ENCODE measurements at places on chromosomes 4 and X. TPM values are rescaled to one million over a fixed set of nuclear protein-coding genes. Genes with fewer than 3 reads are reported as not detected.

The ADH6 gene
- total RNA-seq, result not detected

DNA sequence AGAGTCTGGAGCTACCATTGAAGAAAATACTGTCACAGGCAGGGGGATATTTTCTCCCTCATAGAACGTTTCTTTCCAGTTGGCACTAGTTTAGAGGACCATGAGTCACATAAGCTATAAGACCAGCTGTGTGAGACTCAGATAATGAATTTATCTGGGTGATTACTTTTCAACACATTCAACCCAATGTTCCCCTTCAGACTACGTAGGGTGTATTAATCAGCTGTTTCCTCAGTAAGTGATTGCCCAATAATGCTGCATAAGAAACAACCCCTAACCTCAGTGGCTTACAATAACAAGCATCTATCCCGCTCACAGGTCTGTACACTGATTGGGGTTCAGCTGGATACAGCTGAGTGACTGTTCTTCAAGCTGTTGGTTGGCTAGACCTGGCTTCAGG is 38.1 kb downstream of the CBLL2 start:
- no peaks in the 10 kb centered on the region for H3K36me3 ChIP-seq
- peaks cover 4% of the 10 kb centered on the region for H3K4me1 ChIP-seq
- peaks cover 3% of the 10 kb centered on the region for H3K27me3 ChIP-seq
- H3K27ac ChIP-seq, result no peak overlapping the region
- H3K4me3 ChIP-seq, result no peak overlapping the region
- no peak for DNase-seq

- H3K36me3 ChIP-seq, result no peaks in the 10 kb centered on the region
- H3K27ac ChIP-seq, result no peak overlapping the region
- H3K4me1 ChIP-seq, result no peaks in the 10 kb centered on the region
- peak; percentile 75 for DNase-seq
- H3K27me3 ChIP-seq, result no peaks in the 10 kb centered on the region
- no peak overlapping the region for H3K4me3 ChIP-seq
These were observed 367.8 kb downstream of the GASK1B start for GRCh38 chr4:157804986-157805385.

DNA sequence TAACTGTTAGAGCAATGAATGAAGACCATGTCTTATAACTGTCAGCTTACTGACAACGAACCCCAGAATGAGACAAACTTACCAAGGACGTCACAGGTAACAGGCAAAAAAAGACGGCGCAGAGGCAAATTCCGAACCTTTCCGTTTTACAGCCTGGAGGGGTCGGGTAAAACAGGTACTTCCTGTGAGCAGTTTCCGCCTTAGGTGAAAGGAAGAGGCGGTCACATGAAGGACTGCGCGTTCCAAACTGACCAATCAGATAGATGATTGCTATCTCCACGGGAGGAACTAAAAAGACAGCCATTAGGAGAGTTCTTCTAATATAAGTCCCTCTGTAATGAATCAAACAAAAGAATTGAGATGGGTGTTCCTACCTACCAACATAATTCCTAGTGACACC is at the start of gene COX7B2:
Gene COX7B2, minus strand, starts transcription at position 168 of the 400 bp plus-strand sequence. CDS start 174,053 bp downstream, outside the sequence.
- H3K27ac ChIP-seq, result no peak within 1 kb of the TSS
- H3K4me1 ChIP-seq, result no peaks in the 10 kb centered on the region
- no peak for DNase-seq
- no peak within 1 kb of the TSS for H3K4me3 ChIP-seq
- H3K36me3 ChIP-seq, result no peaks in the 10 kb centered on the region

- H3K4me1 ChIP-seq, result no peaks in the 10 kb centered on the region
- H3K36me3 ChIP-seq, result no peaks in the 10 kb centered on the region
- no peak overlapping the region for H3K27ac ChIP-seq
These were observed 1072.3 kb downstream of the RAPGEF2 start for GRCh38 chr4:160175064-160175643.

GRCh38 chrX:43559644-43560043 is 96.5 kb upstream of the MAOA start:
- H3K4me1 ChIP-seq, result no peaks in the 10 kb centered on the region
- peaks cover 4% of the 10 kb centered on the region for H3K27me3 ChIP-seq
- H3K4me3 ChIP-seq, result no peak overlapping the region
- no peaks in the 10 kb centered on the region for H3K36me3 ChIP-seq

GRCh38 chrX:87409113-87409841 is 108.3 kb upstream of the KLHL4 start:
- peaks cover 3% of the 10 kb centered on the region for H3K27me3 ChIP-seq
- DNase-seq, result peak; percentile 40
- H3K27ac ChIP-seq, result peak overlapping the region; percentile 78
- peaks cover 3% of the 10 kb centered on the region for H3K4me1 ChIP-seq
- no peak overlapping the region for H3K4me3 ChIP-seq
- H3K36me3 ChIP-seq, result no peaks in the 10 kb centered on the region

- H3K27me3 ChIP-seq, result no peaks in the 10 kb centered on the region
- no peak overlapping the region for H3K27ac ChIP-seq
- H3K36me3 ChIP-seq, result no peaks in the 10 kb centered on the region
These were observed 93.8 kb downstream of the ELOVL6 start for GRCh38 chr4:110104661-110105060.

DNA sequence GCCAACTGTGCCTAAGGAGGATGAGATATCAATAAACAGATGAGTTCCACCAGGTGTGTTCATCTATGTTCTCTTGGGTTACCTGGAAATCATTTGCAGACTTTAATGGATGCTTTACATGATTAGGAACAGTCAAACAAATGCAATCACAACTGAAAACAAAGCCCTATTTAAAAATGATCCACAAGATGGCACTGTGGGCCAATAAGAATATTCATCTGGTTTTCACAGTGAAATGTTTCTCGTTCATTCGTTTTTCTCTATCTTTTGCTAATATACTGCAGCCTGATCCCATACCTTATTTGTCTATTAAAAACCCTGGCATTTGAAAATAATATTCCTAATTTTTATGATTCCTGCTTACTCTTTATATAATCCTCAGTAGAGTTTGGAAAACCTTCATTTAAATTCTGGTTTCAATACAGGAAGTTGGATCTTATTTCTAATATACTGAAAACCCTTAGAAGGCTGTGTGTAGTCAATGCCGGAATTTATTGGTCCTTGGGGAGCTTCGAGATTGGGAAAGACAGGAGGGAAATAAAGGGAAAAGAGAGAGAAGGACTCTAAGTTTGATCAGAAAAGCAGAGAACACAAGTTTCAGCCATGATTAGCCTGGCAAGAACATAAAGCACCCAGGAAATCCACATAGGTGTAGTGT is 63.8 kb upstream of the TAPT1 start:
- no peaks in the 10 kb centered on the region for H3K36me3 ChIP-seq
- no peaks in the 10 kb centered on the region for H3K27me3 ChIP-seq
- H3K27ac ChIP-seq, result no peak overlapping the region
- H3K4me1 ChIP-seq, result no peaks in the 10 kb centered on the region

DNA sequence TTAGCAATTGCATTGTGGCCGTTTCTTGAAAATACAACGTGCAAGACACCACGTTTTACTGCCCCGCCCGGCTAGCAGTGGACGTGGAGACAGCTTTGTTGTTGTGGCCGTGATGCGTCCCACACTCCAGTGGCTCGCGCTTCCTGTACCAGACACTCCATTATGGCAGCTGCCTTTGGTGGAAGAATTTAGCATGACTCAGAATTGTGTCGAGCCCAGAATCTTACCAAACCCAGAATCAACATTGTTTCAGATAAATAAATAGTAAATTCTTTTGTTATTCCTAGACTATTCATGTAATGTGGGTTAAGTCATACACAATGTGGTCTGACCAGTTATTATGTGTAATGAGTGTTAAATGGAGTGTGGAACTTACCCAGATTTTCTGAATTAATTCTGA is 25.3 kb upstream of the S100P start:
- peaks cover 15% of the 10 kb centered on the region for H3K4me1 ChIP-seq
- H3K27me3 ChIP-seq, result peaks cover 25% of the 10 kb centered on the region
- no peak overlapping the region for H3K4me3 ChIP-seq
- H3K36me3 ChIP-seq, result peaks cover 17% of the 10 kb centered on the region
- H3K27ac ChIP-seq, result no peak overlapping the region

The TLR3 gene
- total RNA-seq, result 6.2 TPM

The SEL1L3 gene
- total RNA-seq, result 19.2 TPM

GRCh38 chrX:3527811-3528210 is 181.4 kb upstream of the MXRA5 start:
- no peak overlapping the region for H3K27ac ChIP-seq
- H3K4me1 ChIP-seq, result no peaks in the 10 kb centered on the region
- no peak for DNase-seq
- H3K27me3 ChIP-seq, result no peaks in the 10 kb centered on the region
- no peaks in the 10 kb centered on the region for H3K36me3 ChIP-seq

The MGARP gene
- total RNA-seq, result 1.8 TPM

DNA sequence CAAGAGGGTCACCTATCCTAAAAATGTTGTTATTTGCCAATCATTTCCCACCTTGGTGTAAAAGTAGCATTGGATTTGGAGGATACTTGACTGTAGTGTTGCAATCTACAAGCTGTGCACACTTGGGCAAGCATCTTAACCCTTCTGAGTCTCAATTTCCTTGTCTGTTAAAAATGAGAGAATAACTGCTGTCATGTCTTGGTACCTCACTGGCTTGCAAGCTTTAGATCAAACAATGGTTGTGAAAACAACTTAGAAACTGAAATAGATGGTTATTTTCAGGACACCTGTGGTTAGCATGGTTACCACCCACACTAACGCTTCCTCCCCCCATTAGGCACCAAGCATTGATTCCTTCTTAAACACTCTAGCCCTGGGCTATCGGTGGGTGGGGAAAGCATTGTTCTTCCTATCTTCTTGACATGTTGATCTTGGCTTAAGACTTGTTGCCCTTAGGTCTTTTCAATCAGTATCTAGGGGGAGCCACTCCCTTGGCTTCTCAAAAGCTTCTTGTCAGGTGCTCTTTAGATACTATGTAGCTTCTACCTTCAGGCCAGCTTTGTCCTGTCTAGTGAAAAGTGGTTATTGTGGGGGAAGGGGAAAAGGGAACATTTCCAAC is 10.6 kb upstream of the AMOT start:
- peaks cover 1% of the 10 kb centered on the region for H3K4me1 ChIP-seq
- no peak for DNase-seq
- peaks cover 18% of the 10 kb centered on the region for H3K27me3 ChIP-seq

DNA sequence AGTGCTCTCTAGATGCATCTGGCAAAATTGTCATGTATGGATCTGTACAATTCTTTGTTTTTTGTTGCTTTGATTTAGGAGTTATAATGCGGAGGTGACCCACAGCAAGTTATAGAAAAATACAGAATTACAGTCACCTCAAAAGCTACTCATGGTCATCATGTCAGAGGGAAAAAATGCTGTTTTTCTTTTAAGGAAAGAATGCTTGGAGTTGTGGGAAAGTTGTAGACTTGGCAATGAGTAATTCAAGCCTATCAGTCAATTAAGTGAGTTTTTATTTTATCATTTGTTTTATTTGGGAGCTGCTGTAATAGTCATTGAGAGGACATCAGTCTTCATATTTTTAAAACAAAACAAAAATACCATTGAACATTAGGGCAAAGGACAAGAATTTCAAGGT is 16.4 kb downstream of the FHL1 start:
- no peaks in the 10 kb centered on the region for H3K36me3 ChIP-seq
- H3K4me3 ChIP-seq, result no peak overlapping the region
- no peak overlapping the region for H3K27ac ChIP-seq

- H3K36me3 ChIP-seq, result peaks cover 21% of the 10 kb centered on the region
- no peak for DNase-seq
- no peak overlapping the region for H3K4me3 ChIP-seq
- H3K27ac ChIP-seq, result no peak overlapping the region
These were observed 89.0 kb upstream of the C4orf50 start for GRCh38 chr4:6107114-6107791.

The ENPEP gene
- total RNA-seq, result 13.2 TPM

The SERPINA7 gene
- total RNA-seq, result not detected

DNA sequence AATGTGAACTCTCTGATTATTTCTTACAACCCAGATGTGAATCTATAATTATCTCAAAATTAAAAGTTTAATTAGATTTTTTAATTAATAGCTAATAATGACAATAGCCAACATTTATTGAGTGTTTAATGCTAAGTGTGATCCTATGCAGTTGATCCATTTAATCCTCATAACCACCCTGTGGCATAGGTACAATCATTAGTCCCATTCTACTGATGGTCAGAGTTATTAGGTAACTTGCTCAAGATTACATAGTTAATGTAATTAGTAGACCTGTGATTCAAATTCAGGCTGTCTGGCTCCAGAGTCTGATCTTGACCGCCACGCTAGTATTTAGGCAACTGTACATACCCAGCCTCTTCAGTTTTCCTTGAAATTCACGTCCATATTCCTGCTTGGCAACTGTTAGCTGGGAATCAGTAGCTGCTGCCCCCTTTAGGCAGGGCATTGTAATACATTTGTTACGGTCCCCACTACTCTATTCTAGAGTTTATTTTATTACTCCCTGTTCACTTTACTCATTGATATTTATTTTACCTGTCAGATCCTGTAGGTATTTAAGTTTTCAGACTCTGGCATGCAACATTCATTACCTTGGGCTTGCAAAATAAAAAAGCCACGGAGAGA is 20.6 kb upstream of the TEC start:
- DNase-seq, result no peak
- H3K27ac ChIP-seq, result no peak overlapping the region
- no peaks in the 10 kb centered on the region for H3K4me1 ChIP-seq
- H3K4me3 ChIP-seq, result no peak overlapping the region

- peak overlapping the region; percentile 7 for H3K4me3 ChIP-seq
- H3K36me3 ChIP-seq, result peaks cover 34% of the 10 kb centered on the region
These were observed 53.1 kb upstream of the HGFAC start for GRCh38 chr4:3388471-3389232.

The PNMA6F gene
- 3.7 TPM for total RNA-seq

GRCh38 chr4:87007528-87008446 is 73.0 kb downstream of the AFF1 start:
- peak overlapping the region; percentile 100 for H3K27ac ChIP-seq
- no peaks in the 10 kb centered on the region for H3K36me3 ChIP-seq
- peak overlapping the region; percentile 98 for H3K4me3 ChIP-seq
- H3K4me1 ChIP-seq, result peaks cover 5% of the 10 kb centered on the region
- no peaks in the 10 kb centered on the region for H3K27me3 ChIP-seq

DNA sequence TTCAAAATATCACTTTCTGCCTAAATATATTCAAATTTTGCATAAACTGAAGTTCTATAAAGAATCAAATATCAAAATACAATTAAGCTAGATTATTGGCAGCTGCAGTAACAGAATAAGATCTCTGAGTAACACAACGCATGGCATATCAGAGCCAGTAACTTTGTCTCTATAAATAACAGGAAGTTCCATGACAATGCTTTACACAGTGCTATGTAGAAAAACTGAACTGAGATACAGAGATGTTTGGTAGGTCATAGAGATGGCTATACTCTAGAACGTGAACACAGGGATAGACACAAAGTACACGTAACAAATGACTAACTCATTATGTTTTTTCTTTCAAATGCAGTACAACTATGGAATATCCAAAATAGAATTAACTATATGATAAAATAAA is 18.2 kb downstream of the UBE2D3 start:
- H3K27me3 ChIP-seq, result no peaks in the 10 kb centered on the region
- H3K36me3 ChIP-seq, result peaks cover 13% of the 10 kb centered on the region
- no peak overlapping the region for H3K27ac ChIP-seq
